Gastroesophageal sphincter (tissue), 4 donors: ENCODE measurements at places on chromosomes 5 and 9.

GRCh38 chr9:137067860-137068538 is 2.4 kb downstream of the SAPCD2 start:
- H3K36me3 ChIP-seq = no peaks in the 10 kb centered on the region
- peaks cover 36% of the 10 kb centered on the region for H3K4me1 ChIP-seq
- peak; percentile 48 for ATAC-seq
- peaks cover 48% of the 10 kb centered on the region for H3K27me3 ChIP-seq
- no peak overlapping the region for H3K4me3 ChIP-seq

GRCh38 chr5:111454198-111454622 is 58.1 kb downstream of the STARD4 start:
- H3K27me3 ChIP-seq = no peaks in the 10 kb centered on the region
- no peaks in the 10 kb centered on the region for H3K4me1 ChIP-seq
- no peaks in the 10 kb centered on the region for H3K36me3 ChIP-seq
- ATAC-seq = no peak
- no peak overlapping the region for H3K27ac ChIP-seq
- H3K4me3 ChIP-seq = no peak overlapping the region

DNA sequence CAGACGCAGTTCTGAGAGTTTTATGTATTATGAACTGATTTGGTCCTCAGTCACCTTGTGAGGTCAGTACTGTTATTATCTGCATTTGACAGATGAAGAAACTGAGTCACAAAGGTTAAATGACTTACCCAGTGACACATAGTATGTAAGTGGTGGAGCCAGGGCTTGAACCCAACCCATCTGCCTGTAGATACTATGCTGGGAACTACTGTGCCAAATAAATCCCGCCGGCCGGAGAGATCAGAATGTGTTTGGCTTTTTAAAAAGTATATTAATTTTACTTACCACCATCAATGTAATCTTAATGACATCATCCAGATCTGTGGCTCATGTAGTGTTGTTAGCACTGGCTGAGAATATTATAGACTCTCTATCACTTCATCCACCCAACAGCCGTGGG is 80.8 kb downstream of the ZNF618 start:
- H3K4me3 ChIP-seq = no peak overlapping the region
- no peaks in the 10 kb centered on the region for H3K36me3 ChIP-seq
- no peaks in the 10 kb centered on the region for H3K27me3 ChIP-seq
- ATAC-seq = no peak
- H3K4me1 ChIP-seq = peaks cover 7% of the 10 kb centered on the region

DNA sequence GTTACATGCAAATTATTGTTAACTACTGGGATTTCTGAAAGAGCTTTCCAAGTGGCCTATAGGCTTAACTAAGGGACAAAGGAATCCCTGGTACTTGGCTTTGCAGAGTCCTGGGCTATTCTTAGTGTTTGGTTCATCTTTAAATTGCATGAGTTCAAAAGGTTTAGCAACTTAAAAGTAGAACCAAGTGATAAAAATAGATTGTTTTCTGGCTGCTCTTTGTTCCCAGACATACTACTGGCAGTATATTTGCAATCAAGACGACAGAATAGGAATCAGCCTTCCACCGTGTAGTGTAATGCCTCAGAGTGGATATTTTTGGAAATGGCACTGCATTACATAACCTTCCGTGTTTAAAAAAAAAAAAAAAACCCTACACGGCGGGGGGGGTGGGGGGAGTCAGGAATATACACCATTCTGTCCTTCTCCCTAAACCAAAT is 1.0 kb downstream of the NREP start:
- peaks cover 56% of the 10 kb centered on the region for H3K4me1 ChIP-seq
- ATAC-seq = no peak
- H3K27ac ChIP-seq = peak overlapping the region; percentile 94
- H3K36me3 ChIP-seq = no peaks in the 10 kb centered on the region
- peak overlapping the region; percentile 64 for H3K4me3 ChIP-seq
- H3K27me3 ChIP-seq = no peaks in the 10 kb centered on the region

DNA sequence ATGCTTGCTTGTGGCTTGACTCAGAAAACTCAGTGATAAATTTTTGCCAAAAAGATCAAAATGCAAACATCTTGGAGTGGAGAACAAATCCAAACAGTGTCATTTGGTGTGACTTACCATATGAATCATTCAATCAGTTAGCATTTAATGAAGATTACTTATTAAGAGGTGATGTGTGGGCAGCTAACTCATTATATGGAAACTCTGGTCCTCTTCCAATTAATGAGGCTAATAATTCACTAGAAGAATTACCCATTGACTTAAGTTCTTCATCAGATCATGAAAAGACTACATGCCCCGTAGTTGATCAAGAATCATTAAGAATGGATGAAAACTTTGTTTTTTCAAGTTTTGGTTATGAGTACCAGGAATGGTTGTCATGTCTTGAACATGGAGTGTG is 141.8 kb downstream of the UNC13B start:
- no peak overlapping the region for H3K27ac ChIP-seq
- ATAC-seq = no peak
- no peaks in the 10 kb centered on the region for H3K4me1 ChIP-seq
- H3K27me3 ChIP-seq = no peaks in the 10 kb centered on the region
